Stimulated activated naive B cell treated with anti-CD40 and anti-IgM and Interleukin-4, amounts not matched to agents 10 μg/mL and 1 μg/mL and 100 μg/mL, for 72 hours (primary cell): ENCODE measurements at places on chromosomes 13 and 19.

DNA sequence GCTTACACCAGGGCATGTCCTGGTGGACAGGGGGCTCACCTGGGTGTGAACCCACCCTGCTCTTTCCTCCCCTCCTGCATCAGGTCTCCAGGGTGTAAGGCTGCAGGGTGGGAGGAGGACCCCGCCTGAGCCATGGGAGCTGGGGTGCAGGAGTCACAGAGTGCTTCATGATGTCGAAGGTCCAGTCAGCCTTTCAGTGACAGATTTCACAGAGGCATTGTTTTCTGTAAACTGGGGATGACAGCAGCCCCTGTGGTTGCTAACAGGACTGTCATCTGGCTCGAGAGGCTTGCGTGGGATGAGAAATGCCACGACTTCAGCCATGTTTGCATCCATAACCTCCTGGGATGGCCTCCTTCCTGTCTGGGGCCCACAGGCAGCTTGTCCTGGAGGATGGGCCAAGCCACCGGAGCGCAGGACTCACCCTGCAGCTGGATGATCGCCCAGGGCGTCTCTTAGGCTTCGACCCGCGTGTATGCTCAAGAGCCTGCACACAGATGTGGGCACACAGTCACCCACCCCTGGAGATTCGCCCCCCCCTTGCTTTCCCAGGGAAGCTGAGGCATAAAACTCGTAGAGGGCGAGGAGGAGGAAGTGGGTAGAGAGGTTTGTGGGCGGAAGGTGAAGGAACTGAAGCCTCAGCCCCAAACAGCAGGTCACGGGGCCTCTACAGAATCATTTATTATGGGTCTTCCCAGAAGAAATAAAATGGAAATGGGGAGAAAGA is 4.9 kb downstream of the NANOS3 start:
- DNase-seq: no peak

DNA sequence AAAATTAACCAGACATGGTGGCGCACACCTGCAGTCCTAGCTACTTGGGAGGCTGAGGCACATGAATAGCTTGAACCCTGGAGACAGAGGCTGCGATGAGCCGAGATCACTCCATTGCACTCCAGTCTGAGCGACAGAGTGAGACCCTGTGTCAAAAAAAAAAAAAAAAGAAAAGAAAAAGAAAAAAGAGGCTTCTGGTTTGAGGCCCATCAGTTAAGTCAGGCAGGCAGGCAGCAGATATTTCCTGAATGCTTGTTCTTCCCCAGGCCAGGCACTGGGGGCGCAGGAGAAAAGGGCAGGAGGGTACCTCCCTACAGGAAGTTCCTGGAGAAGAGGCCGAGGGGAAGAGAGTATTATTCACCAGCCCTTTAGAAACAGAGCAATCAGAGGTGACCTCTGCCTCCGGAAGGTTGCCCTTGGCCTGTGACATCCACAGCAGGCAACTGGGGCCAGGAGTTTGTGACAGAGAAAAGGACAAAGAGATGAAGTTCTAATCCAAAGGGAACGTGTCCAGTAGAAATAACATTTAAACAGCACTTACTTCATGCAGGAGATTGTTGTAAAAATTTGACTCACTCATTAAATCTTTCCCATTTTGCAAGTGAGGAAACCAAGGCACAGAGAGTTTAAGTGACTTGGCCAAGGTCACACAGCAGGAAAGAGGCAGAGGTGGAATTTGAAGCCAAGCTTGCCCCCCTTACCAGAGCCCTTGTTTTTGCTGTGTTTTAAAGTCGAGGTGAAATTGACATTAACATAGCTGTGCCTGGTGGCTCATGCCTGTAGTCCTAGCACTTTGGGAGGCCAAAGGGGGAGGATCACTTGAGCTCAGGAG is 4.3 kb upstream of the RLN3 start:
- no peak for DNase-seq

DNA sequence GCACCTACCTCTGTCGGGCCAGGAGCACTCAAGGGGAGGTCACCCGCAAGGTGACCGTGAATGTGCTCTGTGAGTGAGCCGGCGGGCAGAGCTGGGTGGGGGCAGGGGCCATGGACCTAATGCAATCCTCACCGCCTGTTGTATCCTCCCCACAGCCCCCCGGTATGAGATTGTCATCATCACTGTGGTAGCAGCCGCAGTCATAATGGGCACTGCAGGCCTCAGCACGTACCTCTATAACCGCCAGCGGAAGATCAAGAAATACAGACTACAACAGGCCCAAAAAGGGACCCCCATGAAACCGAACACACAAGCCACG is 1.8 kb upstream of the ICAM4 start:
- DNase-seq: no peak

- no peak for DNase-seq
Measured at GRCh38 chr19:42075364-42075615, 676 bp upstream of the ZNF574 start.

- DNase-seq: peak; percentile 33
Measured at GRCh38 chr19:2391118-2391725, 31.2 kb downstream of the TMPRSS9 start.

GRCh38 chr19:43564800-43565199 is 10.5 kb downstream of the XRCC1 start:
- no peak for DNase-seq

- peak; percentile 3 for DNase-seq
Measured at GRCh38 chr13:98411617-98412265, 165.2 kb downstream of the STK24 start.

DNA sequence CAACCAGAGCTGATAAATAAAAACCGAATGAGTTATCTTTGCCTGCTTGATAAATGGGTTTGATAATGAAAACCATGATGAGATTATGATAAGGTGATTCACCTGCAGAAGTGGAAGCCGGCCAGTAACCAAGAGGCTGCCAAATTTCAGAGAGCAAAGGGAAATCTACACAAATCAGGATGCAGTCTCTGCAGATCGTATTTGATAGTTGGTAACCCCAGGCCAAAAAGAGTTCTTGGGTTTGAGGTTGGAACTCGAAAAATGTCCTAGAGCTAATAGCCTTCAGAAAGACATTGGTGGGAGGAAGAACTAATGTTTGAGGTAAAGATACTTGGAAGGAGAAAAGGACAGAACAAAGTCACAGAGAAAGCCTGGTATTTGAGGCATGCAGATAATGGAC is 9.6 kb upstream of the LATS2 start:
- DNase-seq: no peak

DNA sequence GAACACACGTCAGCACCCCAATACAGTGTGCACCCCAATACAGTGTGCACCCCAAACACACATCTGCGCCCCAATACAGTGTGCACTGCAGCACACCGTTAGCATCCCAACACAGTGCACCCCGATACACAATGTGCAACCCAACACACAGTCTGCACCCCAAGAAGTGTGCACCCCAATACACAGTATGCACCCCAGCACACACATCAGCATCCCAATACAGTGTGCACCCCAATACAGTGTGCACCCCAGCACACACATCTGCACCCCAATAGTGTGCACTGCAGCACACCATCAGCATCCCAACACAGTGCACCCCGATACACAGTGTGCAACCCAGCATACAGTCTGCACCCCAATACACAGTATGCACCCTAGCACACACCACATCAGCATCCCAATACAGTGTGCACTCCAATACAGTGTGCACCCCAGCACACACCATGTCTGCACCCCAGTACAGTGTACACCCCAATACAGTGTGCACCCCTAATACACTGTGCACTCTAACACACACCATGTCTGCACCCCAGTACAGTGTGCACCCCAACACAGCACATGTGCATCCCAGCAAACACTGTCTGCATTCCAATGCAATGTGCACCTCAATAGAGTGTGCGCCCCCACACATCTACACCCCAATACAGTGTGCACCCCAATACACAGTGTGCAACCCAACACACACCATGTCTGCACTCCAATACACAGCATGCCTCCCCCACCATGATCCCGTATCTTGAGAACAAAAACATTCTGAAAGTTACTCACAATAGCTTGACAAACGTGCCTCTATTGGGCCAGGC is 855 bp upstream of the CARS2 start:
- DNase-seq: no peak

DNA sequence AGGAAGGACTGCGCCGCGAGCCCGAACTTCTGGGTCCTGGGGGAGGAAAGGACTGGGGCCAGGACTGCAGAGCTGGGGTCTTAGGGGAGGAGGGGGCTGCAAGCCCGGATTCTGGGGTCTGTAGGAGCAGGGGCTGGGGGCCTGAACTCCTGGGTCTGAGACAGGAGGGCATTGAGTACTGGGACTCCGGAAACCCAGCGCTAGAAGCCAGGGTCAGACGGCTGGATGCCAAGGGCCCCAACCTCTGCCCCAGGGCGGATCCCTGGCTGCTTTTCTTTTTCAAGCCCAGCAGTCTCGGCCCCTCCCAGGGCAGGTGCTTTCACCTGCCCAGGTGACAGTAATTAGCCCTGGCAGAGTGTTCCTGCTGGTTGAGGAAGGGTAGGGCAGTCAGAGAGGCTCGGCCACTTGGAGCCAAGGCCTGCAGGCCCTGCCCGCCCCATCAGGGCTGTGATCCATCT is 2.3 kb downstream of the MYH14 start:
- no peak for DNase-seq

GRCh38 chr13:64528838-64529237 is 2701.3 kb downstream of the PCDH9 start:
- no peak for DNase-seq
